ENCODE measurements at places on chromosomes 7 and 10.

GRCh38 chr10:69201045-69201444 lies 19.1 kb upstream of the HKDC1 start:
- DNase-seq: no peak

DNA sequence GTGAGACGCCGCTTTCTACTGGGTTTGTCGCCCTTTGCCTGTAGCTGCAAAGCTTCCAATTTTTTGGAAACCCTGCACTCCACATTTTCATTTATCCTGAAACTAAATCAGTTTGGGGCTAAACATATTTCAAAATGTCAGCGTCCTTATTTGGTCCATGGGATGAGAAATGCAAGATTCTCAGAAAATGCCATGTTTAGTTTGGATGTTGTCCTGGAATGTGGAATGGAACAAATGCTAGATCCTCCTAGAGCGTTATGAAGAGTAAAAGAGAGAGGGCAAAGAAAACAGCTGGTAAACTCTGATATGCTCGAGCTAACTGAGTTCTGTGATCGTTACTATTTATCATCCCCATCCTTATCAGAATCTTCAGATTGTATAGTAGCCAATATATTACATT lies 236.9 kb downstream of the KLF6 start:
- no peak for DNase-seq

DNA sequence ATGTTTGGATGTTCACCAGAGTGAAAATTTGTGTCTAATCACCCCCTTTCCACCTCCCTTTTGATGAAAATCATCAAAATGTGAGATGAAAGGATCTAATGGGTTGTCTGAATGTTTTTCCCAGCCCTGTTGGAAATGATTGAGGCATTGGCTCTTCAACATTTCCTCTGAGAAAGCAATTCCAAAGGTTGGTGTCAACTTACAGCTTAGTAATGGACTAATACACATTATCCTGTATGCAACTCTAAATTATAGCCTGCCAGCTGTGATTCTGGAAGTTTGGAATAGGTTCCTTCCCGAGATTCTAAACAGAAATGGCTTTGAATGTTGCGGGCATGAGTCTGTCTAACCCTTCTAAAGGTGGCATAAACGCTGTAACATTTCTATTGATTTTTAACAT lies 152.9 kb downstream of the DYNC1I1 start:
- no peak for DNase-seq

GRCh38 chr10:80274396-80275134 lies 14.9 kb downstream of the MAT1A start:
- no peak for DNase-seq

DNA sequence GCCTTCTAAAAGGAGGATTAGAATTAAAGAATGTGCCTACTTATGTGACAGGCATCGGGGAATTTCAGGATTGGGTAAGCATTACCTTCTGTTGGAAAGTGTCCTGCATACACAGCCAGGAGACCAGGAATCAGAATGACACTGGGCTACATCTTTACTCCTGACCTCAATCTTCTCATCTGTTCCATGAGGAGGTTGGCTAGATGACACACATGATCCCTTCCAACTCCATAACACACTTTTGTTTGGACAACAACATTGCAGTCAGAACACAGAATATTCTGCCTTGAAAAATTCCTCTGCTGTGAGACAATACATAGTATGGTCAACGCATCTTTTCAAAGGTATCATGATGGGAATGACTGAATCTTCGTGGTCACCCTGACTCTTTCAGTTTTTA lies 1281.2 kb upstream of the SORCS1 start:
- no peak for DNase-seq

DNA sequence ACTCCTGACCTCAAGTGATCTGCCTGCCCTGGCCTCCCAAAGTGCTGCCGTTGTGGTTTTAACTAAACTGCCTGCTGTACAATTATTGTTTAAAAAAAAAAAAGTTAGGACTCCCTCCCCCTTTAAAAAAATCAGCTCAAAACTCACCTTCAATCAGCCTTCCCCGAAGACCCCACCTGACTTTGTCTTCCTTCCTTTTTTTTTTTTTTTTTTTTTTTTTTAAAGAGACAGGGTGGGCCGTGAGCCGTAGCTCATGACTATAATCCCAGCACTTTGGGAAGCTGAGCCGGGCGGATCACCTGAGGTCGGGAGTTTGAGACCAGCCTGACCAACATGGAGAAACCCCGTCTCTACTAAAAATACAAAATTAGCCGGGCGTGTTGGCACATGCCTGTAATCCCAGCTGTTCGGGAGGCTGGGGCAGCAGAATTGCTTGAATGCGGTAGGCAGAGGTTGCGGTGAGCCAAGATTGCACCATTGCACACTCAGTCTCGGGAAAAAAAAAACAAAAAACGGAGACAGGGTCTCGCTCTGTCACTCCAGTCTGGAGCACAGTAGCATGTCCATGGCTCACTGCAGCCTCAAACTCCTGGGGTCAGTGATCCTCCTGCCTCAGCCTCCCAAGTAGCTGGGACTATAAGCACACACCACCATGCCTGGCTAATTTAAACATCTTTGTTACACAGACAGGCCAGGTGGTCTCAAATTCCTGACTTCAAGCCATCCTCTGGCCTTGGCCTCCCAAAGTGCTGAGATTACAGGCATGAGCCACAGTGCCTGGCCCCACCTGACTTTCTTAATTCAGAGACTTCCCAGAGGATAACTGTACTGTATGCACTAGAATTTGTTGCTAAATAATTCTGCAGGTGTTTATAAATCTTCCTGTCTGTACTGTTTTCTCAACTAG lies 3.2 kb downstream of the FIS1 start:
- peak; percentile 54 for DNase-seq

- DNase-seq: no peak
Observed at GRCh38 chr7:121714559-121715303, 158.2 kb upstream of the PTPRZ1 start.

DNA sequence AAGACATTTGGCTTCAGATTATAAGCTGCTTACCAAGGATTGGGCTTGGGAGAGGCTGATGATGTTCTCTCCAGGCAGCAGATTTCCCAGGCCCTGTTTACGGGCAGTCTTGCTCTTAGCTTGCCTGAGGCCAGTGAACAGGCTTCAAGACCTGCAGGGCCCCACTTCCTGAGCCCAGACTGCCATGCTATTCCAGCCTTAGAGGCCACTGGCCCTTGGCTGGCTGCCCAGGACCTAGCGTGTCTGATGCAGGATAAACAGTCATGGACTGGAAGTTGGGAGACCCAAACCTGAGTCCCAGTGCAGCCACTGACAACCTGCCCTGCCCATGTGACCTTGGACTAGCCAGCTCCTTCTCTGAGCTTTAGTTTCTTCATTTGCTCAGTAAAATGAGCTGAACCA lies 2.9 kb downstream of the PRXL2A start:
- no peak for DNase-seq

DNA sequence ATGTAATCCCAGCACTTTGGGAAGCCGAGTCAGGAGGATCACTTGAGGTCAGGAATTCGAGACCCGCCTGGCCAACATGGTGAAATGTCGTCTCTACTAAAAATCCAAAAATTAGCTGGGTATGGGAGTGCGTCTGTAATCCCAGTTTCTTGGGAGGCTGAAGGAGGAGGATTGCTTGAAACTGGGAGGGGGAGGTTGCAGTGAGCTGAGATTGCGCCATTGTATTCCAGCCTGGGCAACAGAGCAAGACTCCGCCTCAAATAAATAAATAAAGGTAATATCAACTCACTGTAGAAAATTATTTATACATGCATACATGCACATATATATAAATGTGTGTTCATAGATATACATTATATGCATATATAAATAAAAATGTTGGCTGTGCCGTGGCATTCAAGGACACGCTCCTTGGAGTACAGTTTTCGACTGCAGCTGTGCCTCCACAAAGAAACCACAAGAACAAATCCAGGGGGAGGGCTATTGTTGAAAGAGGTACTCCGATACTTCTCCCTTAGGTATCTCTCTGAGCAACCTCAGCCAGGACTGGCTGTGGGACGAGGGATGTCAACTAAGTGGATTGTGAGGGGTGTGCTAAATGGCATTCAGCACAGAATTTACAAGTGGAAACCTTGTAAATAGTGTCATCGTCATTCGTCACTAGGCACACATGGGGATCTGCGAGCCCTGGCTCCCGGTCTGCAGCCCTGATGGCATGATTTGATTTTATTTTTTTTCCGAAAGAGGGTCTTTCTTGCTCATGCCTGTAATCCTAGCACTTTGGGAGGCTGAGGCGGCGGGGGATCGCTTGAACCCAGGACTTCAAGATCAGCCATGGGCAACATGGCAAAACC lies 49.3 kb downstream of the HIP1 start:
- DNase-seq: no peak

DNA sequence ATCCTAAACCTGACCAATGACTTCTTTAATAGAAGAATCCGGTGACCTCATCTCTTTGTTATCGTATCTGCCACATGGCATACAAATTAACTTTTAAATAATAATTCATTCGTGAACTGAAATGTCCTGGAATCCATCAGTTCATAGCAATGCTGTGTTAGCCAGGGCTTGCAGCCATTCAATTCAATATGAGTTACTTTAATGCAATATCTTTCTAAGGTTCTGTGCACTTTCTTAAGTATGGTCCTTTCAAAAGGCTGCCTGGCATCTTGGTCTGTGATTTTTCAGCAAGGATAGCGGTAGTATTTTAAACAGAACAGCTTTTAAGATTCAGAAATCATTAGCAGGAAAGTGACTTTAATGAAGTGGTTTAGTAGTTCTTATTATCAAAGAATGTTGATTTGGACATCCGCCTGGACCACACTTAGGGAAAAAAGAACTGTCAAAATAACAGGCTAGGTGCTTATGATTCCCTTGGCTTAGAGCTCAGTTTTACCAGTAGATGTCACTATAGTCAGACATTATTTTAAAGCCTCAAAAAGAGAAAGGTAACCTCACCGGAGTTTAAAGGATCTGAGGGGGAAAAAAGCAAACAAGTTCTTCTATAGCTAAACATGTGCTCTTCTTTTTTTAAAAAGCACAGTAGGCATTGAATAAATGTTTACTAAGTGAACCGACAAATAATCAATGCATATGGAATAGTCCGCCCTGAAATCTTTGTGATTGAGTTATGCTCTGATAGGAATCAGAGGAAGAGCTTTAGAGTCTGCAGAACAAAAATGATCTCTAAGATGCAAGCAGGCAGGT lies 22.7 kb downstream of the SLC35G1 start:
- DNase-seq: peak; percentile 32

- DNase-seq: no peak
Observed at GRCh38 chr7:130441408-130441869, 623 bp upstream of the CEP41 start.

DNA sequence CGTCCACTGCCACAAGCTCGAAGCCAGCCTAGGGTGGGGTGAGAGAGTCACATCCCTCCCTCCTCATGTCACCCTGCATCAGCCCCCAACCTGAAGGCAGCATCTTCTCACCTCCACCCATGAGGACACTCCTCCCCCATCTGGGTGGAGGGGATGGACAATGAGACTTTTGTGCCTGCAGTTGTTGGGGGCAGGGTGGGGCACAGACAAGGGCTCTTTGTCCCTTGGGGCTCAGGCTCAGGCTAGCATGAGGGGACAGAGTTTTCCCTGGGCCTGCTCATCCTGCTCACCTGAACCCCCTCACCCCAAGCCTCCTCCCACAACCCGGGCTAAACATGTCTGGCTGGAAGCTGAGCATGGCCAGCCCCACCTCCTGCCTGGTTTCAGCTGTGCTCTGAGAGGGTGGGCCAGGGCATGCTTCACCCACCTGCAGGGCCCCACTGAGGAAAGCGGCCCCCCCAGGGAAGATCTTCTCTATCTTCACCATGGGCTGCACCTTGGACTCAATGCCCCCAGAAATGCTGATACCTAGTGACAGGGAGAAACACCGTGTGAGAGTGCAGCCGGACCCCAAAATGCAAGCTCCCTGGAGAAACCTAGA lies 9.3 kb downstream of the LZTS2 start:
- no peak for DNase-seq

GRCh38 chr10:132980426-132981172 lies 38.2 kb upstream of the CFAP46 start:
- no peak for DNase-seq

DNA sequence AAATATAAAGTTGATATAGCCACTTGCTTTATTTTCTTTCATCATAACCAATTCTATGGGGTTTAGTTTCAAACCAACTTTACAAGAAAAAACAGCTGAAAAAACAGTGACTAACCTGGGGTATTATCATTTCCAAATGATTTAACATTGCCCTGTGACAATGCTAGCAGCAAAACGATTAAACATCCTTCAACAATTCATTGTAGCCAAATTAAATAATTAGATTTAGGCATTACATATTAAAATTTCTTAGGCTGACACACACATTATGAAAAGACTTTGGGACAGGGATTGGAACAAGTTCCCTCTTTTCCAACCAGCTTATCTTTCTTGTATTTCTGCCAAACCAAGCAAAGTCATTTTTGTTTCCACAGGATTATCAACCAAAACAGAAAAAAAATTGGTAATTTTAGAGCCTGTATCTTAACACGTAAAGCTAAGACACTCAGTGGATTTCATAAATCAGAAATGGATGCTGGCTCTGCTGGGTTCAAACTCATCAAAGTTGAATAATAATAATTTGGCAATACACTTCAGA lies 84.0 kb downstream of the SEMA3D start:
- DNase-seq: no peak

- DNase-seq: no peak
Observed at GRCh38 chr10:4569151-4569550, 256.9 kb upstream of the AKR1E2 start.

DNA sequence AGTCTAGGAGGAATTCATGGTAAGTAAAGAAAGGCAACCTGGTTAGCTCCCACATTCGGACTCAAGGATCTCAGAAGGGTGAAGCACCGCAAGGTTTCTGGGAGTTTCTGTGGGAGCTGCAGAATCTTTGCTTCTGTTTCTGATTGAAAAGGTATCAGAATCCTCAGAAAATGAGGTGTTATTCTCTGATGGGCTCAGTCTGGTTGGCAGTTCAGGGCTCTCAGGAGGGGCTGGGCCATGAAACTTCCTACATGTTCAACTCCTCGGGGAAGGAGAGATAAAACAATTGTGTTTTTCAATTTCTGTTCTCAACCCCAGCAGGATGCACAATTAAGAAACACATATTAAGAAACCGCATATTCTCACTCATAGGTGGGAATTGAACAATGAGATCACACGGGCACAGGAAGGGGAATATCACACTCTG lies 9.1 kb downstream of the OR2A7 start:
- DNase-seq: peak; percentile 0

DNA sequence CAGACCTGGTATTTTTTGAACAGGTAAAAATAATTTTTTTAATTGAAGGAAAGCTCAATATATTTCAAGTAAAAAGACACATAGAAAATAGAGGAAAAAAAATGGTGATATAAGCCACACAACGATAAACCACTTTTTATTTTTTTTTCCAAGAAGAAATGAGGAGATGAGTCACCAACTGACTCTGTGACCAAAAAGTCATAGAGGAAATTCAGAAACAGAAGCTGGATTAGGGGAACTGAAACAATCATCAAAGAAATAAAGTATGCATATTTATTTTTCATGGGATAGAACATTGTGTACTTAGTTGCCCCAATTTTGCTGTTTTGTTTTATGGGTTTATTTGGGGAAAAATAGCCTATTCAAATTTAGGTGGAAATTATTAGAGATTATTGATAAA lies 176.8 kb upstream of the AGR3 start:
- DNase-seq: peak; percentile 79

GRCh38 chr10:17349717-17350116 lies 104.7 kb downstream of the ST8SIA6 start:
- no peak for DNase-seq

Data from hematopoietic multipotent progenitor cell treated with erythropoietin and hydrocortisone succinate and interleukin-3 and kit ligand, for 4 days (in vitro differentiated cells).